Epithelial cell of prostate (primary cell): ENCODE measurements at places on chromosomes 7 and 10.

DNA sequence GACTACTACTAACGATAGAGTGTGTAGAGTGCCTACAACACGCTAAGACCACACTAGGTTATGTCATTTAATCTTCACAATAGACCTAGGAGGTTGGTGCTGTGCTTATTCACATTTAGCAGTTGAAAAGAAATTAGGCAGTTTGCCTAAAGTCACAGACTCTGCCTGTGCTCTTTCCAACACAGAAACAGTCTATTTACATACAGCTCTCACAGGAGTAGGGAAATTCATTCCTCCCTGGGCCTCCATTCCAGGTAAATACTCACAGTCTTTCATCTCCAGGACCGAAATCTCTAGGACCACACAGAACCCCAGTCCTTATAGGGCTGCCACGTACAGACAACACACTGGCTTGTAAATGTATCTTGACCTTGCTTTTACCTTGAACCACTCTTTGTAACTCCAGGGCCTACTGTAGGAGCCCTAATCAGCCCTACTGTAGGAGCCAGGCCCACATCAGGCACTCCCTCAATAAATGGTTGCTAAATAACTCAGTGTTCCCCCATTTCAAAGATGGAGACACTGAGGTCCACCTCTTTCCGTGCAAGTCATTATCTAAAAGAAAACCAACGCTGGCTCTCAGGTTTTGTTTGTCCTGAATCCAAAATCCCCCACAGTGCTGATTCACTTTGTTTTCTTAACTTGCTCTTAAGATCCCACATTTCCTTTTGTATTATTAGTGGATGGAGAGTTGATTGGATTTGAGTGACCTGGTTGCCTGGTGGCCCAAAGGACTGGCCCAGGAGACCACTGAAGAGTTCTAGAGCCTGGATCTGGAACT, 146.9 kb downstream of the KCNMA1 start:
- no peak for DNase-seq

DNA sequence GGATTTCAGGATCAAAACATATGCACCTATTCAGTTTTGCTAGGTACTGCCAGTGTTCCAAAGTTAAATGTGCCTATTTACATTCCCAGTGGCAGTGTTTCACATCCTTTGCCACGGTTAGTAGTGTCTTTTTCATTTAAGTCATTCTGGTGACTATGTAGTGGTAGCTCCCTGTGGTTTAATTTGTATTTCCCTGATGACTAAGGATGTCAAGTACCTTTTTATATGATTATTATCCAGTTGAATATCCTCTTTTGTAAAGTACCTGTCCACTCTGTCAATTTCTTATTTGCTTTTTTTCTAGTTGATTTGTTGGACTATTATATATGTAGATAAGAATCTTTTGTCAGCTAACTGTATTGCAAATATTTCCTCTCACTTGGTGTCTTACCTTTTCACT, 45.1 kb downstream of the TMEM60 start:
- DNase-seq = no peak

GRCh38 chr10:32046151-32046550, 10.1 kb downstream of the KIF5B start:
- DNase-seq = no peak

DNA sequence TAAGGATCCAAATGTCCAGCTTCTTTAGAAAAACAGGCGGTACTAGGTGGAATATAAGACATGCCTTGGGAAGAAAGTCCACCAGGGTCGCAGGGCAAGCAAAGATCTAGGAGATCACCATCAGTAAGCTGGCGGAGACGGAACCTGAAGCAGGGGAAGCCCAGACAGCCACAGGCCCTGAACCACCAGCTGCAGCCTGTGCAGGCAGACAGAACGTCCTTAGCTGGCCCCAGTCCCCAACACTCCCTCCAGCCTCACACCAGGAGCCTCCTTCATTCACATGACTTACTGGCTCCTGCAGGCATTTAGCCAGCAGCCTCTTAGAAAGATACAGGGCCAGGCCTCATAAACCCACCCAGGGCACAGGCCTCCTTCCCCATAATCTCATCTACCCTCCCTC, 17.4 kb downstream of the RGS10 start:
- DNase-seq = no peak

GRCh38 chr7:141464551-141464950, 86.7 kb upstream of the AGK start:
- no peak for DNase-seq

- DNase-seq = no peak
Observed at GRCh38 chr10:114458955-114459354, 54.7 kb upstream of the AFAP1L2 start.

GRCh38 chr10:12880423-12880822, 121.1 kb downstream of the CCDC3 start:
- DNase-seq = no peak

DNA sequence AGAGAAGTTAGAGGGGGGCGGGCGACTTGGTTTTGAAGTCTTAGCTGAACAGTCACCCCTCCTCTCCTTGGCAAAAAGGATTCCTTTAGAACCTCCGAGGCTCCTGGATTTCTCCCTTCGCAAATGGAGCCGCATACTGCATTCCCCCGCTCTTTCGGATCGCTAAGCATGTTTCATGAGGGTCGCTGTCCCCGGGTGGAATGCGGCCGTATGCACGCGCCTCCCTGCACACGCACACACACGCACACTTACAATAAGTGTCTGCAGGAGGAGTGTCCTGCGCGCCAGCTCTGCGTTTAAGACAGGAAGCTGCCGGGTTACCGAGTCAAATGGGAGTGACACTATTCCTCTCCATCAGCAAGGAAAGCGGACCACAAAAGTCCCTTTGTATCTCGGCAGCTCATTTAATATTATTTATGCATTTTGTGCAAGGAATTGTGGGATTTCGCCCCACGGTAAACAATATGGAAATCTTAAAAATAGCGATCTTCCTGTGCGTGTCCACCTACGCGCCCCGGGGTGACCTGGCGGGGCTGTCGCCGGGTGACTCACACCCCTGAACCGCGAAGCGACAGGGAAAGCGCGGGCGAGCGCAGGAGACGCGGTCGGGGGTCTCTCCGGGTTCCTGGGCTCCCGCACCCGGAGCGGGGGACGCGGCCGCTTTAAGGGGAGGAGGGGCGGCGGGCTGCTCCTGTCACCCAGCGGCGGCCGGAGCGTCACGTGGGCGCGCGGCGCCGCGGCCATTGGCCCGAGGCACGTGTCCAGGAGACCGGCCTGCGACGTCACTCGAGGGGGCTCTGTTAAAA, 988 bp upstream of the EN2 start:
- no peak for DNase-seq

GRCh38 chr7:76086070-76086469, 38.2 kb downstream of the MDH2 start:
- no peak for DNase-seq

- no peak for DNase-seq
Observed at GRCh38 chr10:132538790-132539421, 1.3 kb downstream of the INPP5A start.

- DNase-seq = no peak
Observed at GRCh38 chr10:132786476-132786883, 533 bp upstream of the NKX6-2 start.

GRCh38 chr10:97411406-97411805, 10.3 kb upstream of the RRP12 start:
- no peak for DNase-seq

- no peak for DNase-seq
Observed at GRCh38 chr10:7365027-7365745, 45.6 kb downstream of the SFMBT2 start.

DNA sequence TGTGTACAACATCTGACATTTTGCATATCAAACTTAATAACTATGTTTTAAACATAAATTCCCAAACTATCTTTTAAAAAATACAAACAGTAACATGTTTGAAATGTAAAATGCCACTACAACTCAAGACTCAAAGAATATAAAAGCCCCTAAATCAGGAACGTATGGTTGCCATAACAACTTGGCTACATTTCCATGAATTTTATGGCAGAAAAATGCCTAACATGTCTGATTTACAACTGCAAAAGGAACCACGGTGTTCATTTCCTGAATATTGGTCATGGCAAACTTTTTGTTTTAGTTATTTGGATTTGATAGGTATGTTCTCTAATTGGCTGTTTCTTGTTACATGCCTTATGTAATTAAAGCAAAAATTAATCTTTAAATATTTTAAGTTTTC, 2.0 kb downstream of the SOSTDC1 start:
- DNase-seq = no peak

GRCh38 chr7:107614425-107614824, 34.4 kb downstream of the BCAP29 start:
- DNase-seq = no peak

- no peak for DNase-seq
Observed at GRCh38 chr7:78862411-78862900, 591.0 kb downstream of the MAGI2 start.

DNA sequence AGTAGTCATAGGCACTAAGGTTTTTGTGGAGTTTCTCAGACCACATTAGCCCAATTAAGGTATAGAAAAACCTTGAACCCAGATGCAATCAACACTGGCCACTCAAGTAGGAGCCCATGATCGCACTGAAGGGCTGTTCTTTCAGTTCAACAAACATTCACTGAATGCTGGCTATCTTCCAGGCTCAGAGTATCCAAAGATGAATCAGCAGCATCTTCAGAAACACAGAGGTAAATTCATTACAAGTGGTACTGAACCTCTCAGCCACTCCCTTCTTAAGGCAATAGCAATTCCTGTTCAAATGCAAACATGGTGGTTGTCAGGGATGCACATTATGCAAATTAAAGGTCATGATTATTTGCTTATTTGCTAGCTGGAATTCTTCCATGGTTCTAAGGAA, 17.1 kb downstream of the KCNK18 start:
- no peak for DNase-seq

GRCh38 chr10:10346390-10347150, 671.1 kb upstream of the CELF2 start:
- DNase-seq = no peak

GRCh38 chr10:6244510-6244909, 41.8 kb downstream of the PFKFB3 start:
- DNase-seq = no peak

GRCh38 chr7:111172564-111173257, 81.8 kb downstream of the LRRN3 start:
- DNase-seq = no peak

- no peak for DNase-seq
Observed at GRCh38 chr10:58512491-58513187, at the start of gene BICC1. BICC1 (plus strand) TSS chr10:58512872; CDS start chr10:58513144, 272 bp downstream.

GRCh38 chr7:12549106-12549505, 21.4 kb upstream of the SCIN start:
- DNase-seq = no peak

DNA sequence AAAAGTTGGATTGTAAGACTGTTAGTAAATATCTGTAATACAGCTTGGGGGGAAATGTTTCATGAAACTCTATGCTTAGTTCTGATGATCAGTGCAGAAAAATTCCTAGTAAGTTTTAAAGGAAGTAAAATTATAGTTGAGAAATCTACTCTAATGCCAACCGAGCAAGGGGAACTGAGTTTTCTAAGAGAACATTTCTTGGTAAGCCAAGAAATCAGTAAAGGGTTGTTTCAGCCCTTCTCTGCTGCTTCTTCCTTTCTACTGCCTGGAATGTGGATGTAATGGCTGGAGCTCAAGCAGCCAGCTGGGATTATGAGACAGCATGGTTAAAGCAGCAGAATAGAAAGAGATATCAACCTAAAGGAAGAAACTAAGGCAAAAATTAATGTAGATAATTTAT, 15.9 kb upstream of the AKR1B1 start:
- DNase-seq = no peak

DNA sequence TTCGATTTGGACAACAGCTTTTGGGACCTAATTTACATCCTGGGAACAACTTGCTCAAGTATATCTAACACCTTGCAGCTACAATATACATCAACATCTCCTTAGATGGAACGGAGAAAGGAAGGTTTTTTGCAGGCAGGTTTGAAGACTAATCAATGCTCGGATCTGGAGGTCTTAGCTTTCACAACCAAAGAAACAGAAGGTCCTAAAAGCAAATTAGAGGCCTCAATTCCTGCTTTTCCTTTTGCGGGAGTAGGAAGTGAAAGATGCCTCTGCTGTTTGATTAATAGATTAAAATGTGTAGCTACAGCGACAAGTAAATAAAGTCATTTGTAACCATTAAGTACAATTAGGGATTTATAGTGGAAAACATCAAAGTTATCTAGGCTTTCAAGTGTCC, 3.7 kb upstream of the SP8 start:
- DNase-seq = no peak

- DNase-seq = no peak
Observed at GRCh38 chr7:98998821-98999725, 120.7 kb downstream of the TRRAP start.

DNA sequence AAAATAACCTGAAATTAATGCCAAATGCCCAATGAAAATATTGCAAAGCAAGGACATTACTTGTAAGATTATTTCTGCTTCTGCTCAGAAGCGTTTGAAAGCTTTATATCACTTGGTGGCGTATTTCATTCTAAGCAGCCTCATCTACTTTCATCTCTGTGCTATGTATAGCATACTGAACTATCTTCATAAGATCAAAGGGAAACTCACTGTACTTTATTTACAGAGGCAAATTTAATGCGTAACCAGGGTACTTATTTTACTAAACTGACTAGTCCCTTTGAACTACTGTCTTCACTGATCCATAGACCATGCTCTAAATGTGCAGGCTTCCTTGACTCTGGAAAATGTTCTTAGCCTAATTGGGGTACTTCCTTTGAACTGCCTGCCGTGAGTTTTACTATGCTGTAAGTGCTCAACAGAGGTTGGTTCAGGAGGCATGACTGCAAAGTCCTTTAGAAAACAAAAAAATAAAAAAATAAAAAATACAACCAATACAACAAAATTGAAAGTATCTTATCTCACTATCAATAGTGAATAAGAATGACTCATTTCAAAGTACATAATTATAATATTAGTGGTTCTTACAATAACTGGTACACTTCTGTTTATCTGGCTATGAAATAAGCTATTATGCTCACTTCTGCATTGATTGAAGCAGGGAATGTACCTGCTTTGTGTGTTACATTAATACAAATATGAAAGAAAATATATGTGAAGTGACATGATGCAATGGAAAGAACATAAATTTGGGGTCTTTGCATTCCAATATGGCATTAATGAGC, 41.0 kb upstream of the TSPAN12 start:
- DNase-seq = no peak

DNA sequence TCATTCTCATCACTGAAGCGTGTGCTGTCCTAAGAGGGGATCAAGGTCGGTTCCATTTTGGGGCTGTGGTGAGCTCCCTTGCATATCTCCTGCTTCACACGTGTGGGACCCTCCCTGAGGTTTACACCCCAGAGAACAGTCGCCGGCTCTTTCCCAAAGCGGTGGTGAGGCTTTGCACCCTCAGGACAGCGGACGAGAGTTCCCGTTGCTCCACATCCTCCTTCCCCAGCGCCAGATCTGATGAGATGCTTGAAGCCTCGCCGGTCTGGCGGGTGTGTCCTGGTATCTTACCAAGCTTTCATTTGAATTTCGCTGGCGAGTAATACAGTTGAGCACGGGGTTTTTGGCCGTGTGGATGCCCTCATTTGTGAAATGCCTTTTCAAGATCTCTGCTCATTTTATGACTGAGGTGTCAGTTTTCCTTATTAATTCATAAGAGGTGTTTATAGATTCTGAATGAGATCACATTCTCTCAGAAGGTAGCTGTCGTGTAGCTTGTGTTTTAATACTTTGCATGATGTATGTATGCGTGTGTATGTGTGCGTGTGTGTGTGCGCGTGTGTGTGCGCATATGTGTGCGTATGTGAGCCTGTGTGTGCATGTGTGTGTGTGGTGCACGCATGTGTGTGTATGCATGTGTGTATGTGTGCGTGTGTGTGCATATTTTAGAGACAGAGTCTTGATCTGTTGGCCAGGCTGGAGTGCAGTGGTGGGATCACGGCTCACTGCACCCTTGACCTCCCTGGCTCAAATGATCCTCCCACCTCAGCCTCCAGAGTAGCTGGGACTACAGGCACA, 30.7 kb downstream of the ELFN1 start:
- no peak for DNase-seq
